ENCODE measurements at places on chromosomes 2 and 18.

- DNase-seq = no peak
Measured at GRCh38 chr2:158178646-158179045, 77.0 kb downstream of the UPP2 start.

DNA sequence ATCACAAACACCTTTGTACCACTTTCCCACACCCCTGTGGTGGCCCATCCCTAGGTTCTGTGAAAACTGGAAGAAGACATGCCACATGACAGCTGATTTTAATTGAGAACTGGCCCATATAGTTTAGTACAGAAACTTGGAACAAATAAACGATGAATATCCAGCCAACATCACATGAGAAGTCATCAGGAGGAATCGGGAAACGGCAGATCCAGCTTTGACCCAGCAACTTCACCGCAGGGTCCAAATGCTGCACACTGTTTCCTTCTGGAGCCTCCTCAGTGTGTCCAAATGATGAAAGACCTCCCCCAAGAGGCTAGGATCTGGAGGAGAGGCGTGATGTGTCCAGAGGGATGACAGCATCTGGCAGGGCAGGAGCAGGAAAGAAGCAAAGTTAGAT lies 75.5 kb downstream of the COPS8 start:
- no peak for DNase-seq

DNA sequence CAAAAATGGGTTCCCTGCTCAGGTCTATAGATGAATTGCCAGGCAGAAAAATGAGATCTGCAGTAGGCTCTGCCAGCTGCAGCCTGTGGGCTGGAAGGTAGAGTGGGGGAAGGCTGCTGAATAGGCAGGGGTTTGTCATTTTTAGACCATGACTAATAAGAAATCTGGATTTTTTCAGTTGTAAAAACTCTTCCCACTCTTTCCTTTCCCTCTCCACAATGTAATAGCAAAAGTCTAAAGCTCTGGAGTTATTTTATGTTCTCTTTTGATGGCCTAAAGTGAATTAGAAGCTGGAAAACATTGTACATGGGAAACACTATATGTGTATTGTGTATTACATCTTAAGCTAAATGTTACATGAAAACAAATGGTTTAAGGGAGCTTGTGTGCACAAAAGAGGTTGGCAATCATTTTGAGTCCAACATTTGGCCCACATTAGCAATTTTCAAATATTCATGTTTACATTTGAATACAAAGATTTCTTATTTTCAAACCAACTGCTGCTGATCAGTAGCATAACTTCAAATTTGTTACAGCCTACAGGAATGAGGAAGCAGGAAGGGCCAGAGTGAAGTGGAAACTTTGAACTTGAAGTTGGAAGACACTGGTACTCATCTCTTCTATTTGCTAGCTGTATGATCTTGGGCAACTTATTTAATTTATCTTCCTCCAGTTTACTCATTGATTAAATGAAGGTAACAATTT lies 407.1 kb downstream of the SLC4A3 start:
- no peak for DNase-seq

DNA sequence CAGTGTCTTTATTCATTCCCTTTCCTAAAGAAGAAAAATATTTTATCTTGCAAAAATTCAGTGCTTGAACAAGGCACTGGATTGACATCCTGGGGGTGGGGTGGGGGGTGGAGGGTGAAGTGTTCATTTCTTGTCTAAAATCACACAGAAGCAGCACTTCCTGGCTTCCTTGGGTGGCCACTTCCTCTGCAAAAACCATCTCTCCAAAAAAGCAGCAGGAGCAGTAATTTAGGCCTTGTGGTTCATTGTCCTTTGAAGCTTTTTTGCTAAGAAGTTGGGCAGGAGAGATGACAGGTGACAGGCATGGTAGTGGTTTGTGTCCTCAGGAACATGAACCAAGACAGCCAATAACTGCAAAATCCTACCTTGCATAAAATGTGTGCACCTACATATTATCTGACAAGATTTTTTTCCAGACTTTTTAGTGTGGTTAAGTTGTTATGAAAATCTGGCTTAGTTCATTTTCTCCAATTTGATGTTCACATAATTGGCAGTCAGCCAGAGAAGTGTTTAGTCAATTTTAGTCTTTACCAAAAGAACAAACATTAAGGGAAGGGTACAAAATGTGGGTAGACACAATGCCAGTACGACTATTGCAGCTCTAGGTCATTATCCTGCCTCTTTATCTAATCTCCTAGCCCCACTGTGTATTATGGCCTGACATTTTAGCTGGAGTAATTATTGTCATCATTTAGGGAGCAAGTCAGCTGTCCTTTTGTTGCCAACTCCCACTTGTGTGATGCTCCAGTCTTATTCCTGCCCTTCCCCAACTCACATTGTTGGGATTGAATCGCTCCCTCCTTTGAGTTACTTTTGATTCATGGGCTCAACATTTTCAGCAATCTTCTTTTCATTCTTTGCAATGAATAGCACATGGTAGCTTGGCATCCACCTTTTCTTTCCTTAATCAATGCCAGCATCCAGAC lies 177.2 kb downstream of the MYO3B start:
- no peak for DNase-seq

DNA sequence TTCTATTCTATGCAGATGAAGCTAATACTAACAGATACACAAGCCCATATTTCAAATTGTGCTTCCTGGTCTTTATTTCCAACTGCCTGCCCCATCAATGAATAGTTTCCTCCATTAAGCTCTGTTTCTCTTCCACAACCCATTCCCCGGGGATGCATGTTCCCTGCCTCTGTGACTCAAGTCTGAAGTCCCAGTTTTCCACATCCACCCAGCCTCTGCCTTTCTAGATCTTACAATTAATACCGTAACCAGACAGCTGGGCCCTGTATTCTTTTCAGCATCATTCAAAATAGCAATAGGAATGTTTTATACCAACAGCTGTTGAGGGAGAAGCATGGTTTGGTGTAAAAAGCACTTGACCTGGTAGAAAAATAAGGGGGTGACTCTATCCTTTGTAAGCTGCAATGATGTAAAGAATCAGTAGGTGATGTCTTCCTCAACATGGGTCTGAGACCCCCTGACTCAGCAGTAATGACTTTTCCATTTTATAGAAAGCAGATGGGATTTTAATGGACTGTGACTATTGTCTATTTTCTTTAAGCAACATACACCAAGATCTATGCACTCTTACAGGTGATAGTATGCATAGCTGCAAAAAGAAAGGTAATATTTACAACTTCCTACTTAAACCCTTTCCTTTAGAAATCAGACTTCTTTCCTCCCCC lies 46.1 kb upstream of the DAPL1 start:
- no peak for DNase-seq

- DNase-seq = no peak
Measured at GRCh38 chr2:1619556-1619955, 124.8 kb downstream of the PXDN start.

DNA sequence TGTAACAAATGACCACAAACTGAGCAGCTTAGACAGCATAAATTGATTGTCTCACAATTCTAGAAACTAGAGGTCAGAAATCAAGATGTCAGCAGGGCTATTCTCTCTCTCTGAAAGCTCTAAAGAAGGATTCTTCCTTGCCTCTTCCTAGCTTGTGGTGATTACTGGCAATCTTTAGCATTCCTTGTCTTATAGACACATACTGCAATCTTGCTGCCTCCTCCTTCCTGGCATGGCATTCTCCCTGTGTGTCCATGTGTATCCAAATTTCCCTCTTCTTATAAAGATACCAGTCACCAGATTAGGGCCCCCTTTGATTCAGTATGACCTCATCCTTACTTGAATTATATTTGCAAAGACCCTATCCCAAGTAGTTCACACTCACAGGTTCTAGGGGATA lies 2.3 kb downstream of the ASB3 start:
- DNase-seq = no peak

DNA sequence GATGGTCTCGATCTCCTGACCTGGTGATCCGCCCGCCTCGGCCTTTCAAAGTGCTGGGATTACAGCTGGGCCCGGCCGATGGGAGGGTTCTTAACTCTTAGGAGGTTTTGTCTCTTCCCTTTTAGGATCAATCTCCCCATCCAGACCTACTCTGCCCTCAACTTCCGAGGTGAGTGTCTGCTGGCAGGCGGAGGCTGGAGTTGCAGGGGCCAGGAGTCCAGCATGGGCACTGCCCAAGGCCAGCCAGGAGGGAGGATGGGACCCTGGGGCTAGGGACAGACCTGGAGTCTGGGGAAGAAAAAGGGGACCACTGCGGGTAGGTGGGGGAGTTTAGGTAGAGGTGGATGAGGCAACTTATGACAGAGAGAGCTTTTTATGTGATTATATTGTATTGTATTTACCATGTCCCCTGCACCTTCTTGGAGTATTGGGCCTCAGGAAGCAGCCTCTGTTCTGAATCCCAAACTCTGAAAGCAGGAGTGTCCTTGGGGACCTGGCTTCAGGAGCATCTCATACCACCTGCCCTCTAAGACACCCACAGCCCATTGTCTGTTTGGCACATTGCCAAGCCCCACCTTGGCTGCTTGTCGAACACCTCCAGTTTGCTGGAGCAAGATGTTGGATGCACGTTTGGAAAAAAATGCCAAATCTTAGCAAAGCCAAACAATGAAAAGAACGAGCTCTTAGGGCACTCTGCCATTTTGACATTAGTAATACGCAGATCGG lies 5.6 kb downstream of the DES start:
- no peak for DNase-seq

DNA sequence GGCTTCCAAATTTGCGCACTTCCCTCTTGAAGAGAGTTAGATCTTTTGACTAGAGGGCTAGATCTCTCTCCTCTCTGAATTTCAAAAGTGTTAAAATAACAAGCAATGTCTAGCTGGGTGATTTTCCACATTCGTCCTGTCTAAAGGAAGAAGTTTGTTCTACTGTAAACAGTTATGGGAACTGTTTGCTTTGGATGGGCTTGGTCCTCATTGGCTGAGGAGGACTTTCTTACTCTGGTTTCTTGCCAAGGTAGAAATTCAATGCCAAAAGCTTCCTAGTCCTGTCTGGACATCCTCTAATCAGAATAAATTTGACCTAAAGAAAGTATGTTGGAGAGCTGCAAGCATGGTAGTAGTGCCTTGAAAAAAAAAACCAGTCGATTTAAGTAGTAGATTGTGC lies 47.4 kb upstream of the RAPH1 start:
- DNase-seq = no peak

DNA sequence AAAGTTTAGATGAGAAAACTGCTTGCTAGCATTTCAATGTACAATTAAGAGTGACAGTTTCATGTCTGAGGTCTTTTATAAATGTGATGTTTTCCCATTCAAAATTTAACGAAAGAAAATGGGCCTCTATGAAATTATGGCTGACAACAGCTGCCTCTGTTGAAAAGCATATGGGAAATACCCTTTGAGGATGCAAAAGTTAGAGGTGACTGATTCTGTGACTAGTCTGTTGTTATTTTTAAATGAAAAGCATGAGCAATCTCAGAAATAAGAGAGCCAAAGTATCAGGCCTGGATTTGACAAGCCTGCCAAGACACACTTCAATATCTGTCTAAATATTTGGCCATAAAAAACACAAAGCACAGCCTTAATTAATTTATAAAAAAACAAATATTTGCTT lies 580.8 kb downstream of the ERBB4 start:
- no peak for DNase-seq

GRCh38 chr2:223711596-223712326 lies 109.6 kb upstream of the SCG2 start:
- no peak for DNase-seq

DNA sequence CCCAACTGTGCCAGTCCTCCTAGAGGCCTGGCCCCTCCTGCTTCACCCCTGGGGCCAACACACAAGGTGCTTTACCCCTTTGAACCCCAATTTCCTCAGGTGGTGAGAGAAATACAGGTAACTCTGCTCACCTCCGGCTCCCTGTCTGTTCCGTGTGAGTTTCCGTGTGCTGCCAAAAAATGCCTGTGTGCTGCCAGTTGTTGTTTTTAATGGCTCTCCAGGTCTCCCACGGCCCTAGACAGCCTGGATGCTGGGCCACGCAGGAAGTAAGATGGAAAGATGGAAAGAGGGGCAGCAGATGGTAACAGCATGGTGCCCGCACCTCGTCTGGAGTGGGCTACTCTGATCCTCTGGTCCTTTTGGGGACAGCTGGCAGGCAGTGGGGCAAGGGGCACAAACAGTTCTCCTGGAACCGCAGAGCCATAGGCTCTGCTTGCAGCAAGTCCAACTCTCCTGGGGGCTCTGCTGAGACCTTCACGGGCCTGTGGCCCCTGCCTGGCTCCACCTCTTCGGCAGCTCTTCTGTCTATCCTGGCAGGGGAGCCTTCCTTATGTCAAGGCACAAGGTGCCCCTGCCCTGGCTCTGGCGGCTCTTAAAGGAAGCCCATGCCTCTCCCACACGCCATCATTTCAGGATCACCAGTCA lies 4.3 kb upstream of the ARHGEF4 start:
- no peak for DNase-seq

DNA sequence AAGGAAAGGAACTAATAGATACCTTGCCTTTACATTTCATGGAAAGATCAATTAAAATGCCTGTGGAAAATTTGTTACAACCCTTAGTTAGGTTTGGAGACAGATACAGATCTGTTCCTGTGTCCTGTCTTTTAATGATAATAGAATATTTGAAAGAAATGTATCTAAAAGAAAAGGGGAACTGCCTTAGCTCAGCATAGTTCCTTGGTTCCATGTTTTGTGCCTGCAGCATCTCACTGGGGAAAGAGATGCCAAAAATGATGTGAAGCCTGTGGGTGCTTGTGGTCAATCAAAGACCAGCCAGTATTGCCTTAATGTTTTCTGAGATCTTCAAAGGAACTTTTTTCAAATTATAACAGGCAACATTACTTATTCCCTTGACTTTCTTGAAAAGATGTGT lies 147.6 kb downstream of the ADCYAP1 start:
- no peak for DNase-seq

- no peak for DNase-seq
Measured at GRCh38 chr2:176135035-176135440, 5.5 kb downstream of the HOXD8 start.

DNA sequence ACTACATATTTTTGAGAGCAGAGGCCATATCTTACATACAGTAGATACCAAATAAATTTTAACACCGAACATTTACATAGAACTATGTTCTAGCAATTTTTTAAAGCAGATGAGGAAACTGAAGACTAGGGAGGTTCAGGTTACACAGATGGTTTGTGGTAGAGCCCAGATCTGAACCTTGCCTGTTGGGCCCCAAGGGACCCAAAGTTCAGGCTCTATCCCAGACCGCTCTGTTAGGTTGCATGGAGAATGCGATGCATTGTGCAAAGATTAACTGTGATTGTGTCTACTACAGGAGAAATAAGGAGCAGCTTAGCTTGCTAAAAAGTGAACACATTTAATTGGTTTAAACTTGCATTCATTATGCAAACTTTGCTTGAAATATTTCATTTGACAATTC lies 16.4 kb upstream of the DSC3 start:
- DNase-seq = no peak

DNA sequence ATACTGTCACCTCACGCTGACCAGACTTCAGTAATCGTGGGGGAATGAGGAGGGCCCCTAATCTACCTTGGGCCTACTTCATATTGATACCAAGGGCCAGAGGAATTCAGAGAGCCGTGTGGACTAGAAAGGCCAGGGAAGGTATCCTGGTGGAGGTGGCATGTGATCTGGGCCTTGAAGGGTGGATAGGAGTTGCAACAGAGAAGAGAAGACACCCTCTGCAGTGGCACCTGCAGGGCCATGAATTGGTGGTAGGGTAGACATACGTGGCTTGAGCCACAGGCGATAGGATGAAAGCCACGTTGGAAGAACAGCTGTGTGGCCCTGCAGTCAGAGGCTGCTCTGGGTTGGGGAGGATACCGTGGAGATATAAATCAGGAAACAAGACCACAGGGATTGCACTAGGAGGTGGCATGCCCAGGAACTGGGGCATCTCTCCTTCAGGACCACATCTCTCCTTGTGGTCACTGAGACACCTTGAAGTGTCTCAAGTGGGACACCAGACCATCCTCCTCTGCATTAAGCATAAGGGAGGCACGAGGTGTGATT lies 141.4 kb downstream of the CYP26B1 start:
- DNase-seq = no peak

Measured in stimulated activated CD8-positive, alpha-beta memory T cell treated with anti-CD3 and anti-CD28 coated beads, Interleukin-4, amount 100 ng/mL, for 4 hours (primary cell).